ENCODE measurements at places on chromosomes 3 and 15. TPM values are rescaled to one million over a fixed set of nuclear protein-coding genes. Genes with fewer than 3 reads are reported as not detected.

Gene OR5H15
- not detected for total RNA-seq

GRCh38 chr15:52800828-52801747 is 11.0 kb upstream of the ONECUT1 start:
- no peak for DNase-seq

GRCh38 chr3:126582311-126582710 is 23.6 kb upstream of the C3orf22 start:
- no peak for DNase-seq

Gene NR1I2
- 0.09 TPM for total RNA-seq

Gene GRM2
- total RNA-seq = 0.50 TPM

DNA sequence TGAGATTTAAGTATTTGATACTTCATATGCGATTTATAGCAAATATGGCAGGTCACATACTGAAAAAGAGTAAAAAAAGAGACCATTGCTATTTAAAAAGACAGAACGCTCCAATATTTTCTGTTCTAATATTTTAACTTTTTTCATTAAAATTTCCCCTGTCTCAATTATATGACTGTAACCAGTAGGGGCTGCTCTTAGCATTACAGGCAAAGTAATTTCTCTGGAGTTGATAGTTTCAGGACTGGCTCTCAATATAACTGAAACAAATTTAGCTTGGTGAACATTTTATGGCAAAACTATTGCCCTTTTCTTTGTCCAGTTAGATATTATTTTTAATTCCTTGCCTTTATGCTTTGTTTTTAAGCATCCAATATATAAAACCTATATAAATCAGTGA is 286.3 kb upstream of the ROBO2 start:
- no peak for DNase-seq

DNA sequence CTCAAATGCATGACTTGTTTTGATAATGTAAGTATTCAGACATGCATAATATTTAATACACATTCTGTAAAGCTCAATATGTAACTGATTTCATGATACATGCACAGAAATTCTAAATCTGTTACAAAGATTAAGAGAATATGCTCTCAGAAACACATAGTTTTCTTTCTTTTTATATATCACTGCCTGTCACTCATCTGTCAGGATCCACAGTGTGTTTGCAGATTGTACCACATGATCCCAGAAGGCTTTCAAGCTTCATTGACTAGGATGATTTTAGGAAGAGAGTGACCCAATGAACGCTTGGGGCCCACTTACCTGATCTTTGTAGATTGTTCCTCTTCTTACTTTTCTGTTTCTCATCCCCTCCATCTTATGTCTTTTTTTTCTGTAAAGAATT is 261.9 kb downstream of the CACNA2D3 start:
- DNase-seq = no peak

- no peak for DNase-seq
Measured at GRCh38 chr3:148066802-148067201, 630.9 kb upstream of the AGTR1 start.

- no peak for DNase-seq
Measured at GRCh38 chr3:42877881-42878280, 2.2 kb upstream of the CYP8B1 start.

DNA sequence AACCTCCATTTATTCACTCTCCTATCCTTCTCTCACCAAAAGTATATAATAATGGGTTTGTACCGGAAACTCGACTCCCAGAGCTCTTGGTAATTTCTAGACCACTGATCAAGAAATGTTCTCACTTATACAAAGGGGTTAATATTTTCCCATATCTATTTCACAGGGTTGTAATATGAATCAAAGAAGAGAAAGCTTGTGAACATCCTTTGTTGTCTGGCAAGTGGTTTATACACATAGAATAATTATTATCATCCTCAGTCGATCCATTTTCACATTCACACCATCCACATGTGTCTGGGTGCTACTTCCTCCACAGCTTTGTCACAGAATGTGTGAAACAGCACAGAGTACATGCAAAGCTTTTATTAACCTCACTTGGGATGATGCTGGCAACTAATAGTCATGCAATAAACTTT is 29.9 kb upstream of the STT3B start:
- DNase-seq = no peak

- DNase-seq = no peak
Measured at GRCh38 chr3:79297245-79297960, 470.4 kb downstream of the ROBO1 start.

GRCh38 chr3:149586871-149587270 is 71.0 kb downstream of the WWTR1 start:
- no peak for DNase-seq

Gene CDCP1
- total RNA-seq = 0.74 TPM

Gene ASB14
- 0.41 TPM for total RNA-seq

DNA sequence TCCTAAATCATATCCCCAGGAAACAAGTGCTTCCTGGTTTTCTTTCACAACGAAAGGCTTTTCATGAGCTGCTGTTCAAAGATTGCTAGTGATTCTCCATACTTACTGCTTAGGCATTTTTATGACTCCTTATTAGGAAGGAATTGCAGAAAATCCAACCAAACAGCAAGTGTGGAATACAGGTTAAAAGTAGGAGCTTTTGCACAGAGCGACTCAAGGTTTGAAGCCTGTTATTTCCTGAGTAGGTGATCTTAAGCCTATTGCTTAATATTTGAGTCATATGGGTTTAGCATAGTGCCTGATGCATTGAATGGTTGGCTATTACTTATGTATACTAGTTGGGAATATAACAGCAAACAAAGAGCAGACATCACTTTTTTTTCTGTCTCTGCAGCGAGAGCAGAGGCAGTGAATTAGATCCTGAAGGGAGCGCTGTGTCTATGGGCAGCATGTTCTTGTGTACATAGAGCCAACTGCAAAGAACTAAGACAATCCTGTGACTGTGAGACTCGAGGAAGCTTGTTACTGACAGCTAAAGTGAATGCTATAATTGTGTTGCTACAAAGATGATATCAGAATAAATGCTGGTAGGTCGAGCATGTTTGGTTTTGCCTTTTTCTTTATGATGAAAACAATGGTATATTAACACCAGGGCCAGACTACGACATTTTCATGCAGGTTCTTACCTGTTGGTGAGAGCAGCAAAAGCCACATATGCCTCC is 6.3 kb downstream of the TM4SF1 start:
- no peak for DNase-seq

Gene ATP13A5
- total RNA-seq = not detected

DNA sequence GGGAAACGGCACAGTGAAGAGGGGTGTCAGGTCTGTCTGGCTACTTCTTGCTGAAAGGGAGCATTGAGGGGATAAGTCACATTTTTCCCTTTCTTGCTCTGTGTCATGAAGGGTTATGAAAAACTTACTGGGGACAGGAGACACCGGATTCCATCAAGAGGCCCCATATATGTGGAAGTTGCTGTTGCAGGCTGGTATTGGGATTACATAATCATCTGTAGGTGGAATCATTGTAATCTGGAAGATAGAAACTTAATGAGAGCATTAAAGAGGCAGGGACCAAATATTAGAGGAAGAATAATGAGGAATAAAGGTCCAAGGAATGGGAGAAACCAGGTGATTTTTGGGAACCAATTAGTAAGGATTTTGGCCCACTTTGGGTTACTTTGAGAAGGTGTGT is 4.2 kb upstream of the TCAIM start:
- DNase-seq = no peak

GRCh38 chr3:146503461-146504202 is 34.3 kb upstream of the PLSCR2 start:
- DNase-seq = no peak

DNA sequence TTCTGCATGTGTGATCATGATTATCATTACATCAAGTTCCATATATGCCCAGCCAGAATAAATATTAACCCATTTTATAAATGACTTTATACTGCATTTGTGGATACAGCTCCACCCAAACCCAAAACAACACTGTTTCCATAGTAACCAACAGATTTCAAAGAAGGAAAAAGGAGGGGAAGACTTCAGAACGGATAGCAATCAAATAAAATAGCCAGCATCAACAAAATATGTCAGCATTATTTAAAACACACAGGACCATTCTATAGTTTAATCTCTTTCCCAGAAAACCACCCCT is 114.4 kb downstream of the FOXP1 start:
- no peak for DNase-seq

Gene MUC4
- not detected for total RNA-seq

Gene ZNF385D
- 7.6 TPM for total RNA-seq

DNA sequence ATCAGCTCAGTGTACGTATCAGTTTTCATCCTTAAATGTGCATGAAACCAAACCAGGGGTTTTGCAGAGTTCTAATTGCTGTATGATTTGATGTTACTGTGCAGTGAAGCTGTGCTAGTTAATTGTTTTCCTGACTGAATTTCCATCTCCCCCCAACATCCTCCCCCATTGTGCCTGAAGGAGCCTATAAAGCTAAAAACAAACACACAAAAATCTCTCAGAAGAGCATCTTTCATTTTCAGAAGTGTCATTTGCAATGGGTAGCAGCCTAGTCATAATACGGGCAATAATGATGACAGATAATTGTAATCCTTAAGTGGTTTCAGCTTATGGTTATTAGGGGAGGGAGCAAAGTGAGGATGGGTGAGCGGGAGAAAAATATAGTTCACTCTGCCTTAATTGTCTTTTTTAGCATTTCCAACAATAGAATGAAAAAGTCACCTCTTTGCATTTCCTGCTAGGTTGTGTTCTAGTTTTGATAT is 207.9 kb upstream of the TBL1XR1 start:
- no peak for DNase-seq

Gene ZBTB47
- total RNA-seq = 108 TPM

Gene SLC27A2
- 0.74 TPM for total RNA-seq

Gene LRTM1
- not detected for total RNA-seq

DNA sequence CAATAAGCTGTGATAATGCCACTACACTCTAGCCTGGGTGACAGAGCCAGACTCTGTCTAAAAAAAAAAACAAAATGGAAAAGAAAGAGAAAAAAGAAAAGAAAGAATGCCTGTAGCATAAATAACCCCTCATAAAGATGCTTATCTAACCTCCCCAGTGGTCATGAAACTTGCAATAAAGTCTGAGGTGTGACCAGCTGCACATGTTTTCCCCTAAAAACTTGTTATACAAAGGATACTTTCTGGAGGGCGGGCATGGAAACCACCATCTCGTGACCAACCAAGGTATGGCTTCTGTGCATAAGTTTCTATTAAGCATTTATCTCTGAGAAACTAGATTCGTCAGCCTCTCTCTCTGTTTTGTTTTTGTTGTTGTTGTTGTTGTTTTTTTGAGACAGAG is 21.8 kb downstream of the CCDC32 start:
- DNase-seq = no peak

DNA sequence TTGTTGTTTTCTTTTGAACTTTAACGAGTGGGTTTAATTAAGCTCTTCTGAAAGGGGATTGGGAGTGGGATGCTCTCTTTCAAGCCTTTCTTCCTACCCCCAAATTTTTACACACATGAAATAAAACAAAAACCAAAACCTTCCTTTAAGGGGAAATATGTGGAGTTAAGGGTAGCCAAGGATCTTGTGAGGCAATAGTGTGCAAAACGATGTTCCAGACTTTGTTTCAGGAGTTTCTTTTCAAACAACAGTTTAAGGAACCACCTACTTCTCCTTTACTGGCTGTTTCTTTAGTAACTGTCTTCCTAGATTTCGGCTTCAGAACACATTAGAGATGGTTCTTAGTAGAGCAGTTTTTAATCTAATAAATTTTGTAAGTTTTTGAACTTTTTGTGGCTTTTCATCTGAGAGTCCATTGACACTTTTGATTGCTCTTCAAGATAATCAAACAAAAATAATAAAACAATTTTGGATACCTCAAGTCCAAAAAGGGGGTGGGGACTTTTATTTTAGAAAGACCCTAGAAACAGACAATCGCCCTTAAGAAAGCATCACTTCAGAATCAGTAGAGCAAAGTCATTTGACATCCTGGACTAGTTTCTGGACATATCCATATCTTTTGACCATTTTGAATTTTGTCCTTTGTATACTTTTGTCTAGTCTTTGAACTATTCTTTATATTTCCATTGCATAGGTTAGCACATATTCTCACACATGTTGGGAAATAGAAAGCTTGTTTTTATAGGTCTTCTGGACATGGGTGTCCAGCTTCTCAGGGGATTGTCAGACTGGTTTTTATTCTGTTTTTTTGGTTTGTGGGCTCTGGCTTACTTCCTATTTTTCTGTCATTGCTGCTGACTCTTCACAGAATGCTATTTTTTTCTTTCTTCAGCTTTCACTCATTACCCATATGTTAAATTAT is 6.0 kb downstream of the DIPK2A start:
- no peak for DNase-seq

Gene GPR176
- total RNA-seq = 4.8 TPM

- DNase-seq = no peak
Measured at GRCh38 chr3:159991591-159991990, 3.0 kb downstream of the IL12A start.

DNA sequence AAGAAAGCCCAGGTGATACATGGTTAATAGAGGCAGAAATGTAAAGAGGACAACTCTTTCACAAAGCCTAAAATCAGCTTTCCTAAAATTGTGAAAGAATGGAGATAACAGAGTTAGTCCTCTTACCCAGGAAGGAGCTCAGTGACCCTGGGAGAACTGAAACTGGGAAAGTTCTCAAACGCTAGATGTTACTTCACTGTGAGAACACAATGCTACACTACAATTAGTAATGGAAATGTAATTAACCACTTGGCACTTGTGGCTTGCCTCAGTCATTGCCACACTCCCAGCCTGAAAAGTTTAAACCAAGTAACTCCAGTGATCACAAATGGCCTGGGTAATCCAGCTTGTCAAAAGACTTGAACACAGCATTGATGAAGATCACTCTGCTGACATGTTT is 102.7 kb upstream of the FGF7 start:
- DNase-seq = no peak

DNA sequence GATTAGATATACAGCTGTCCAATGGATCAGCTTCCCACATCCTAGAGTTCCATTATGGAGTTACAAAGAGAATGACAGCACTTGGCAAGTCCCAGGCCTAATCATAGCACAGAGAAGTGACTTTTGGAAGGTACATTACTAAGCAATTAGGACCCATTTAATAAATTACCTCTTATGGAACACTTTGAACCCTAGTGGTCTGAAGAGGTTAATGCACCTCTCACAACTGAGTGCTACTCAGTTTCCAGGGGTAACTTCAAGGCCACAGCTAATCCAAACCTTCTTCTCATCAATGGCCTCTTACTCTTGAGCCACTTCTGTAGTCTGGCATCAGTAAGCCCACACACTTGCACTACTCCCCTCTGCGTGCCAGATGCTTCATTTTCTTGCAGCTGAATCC is 34.9 kb upstream of the MEIS2 start:
- no peak for DNase-seq

DNA sequence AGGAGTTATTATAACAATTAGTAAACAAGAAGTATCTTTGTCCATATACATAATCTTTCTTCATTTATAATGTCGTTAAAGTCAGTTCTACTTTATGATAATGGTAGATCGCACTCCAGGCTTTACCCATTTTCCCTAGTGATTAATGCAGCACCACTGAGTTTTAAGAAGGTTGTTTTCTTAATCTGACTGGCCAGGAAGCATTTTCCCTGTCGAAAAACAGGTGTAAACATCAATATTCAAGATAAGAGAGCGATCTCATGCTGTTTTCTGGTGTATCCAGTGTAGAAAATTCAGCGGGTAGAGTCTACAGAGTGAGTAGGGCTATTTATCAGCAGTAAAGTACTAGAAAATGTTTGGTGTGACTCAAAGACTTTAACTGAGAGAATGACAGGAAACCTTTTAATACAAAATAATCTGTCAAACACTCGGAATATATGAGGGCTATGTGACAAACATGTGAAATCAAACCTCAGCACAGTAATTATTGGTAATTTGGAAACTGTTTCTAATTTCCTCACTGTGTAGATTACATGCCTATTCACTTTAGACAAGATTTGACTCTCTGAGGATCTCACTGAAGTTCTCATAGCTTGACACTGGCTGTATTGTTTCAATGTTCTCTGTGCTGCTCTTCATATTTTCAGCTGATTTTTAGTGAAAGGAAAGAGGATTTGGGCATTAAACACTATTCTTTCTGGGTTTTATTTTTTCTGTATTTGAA is 1013.2 kb downstream of the VGLL3 start:
- no peak for DNase-seq

Gene SLC12A1
- total RNA-seq = not detected

Measured in left cardiac atrium (tissue), 4 donors.